ENCODE measurements at places on chromosomes 5 and 9.

GRCh38 chr5:98292496-98292895 is 481.0 kb upstream of the RGMB start:
- DNase-seq = no peak

DNA sequence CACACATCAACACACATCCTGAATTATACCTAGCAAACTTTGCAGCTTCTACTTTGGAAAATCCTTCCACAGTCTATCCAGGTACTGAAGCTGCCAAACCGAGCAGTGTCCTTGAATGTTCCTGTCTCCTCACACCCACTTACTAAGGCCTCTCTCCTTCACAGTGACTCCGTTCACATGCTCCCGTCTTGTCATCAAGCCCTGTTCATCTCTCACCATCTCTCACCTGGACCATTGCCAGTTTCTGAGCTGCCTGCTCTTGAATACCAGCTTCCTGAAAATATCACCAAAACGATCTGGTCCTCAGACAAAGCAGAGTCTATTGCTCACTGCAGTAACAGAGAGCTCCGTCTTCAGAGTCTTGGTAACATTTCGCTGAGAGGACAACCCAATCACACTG is 57.4 kb downstream of the GCNT1 start:
- DNase-seq = no peak

DNA sequence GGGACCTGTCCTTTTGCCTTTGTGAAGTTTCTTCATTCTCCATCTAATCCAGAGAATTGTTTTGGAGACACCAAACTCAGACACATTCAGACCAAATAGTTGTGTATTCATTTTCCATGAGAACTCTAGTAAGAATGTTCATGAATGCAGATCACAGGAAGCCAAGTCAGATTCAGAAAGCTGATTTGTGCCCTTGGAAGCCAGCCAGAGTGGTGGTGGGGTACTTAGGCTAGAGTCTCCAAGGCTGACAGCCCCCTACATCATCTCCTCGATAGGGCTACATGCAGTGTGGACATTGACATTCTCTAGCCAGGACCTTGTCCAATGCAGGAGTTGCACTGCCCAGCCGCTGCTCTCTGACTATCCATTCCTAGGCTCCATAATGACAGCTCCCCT is 137.6 kb downstream of the UGCG start:
- no peak for DNase-seq

- DNase-seq = no peak
These were observed 805.1 kb downstream of the NR2F1-AS1 start for GRCh38 chr5:92775711-92776615.

GRCh38 chr9:112332214-112332613 is 1.2 kb downstream of the PTBP3 start:
- DNase-seq = peak; percentile 10

DNA sequence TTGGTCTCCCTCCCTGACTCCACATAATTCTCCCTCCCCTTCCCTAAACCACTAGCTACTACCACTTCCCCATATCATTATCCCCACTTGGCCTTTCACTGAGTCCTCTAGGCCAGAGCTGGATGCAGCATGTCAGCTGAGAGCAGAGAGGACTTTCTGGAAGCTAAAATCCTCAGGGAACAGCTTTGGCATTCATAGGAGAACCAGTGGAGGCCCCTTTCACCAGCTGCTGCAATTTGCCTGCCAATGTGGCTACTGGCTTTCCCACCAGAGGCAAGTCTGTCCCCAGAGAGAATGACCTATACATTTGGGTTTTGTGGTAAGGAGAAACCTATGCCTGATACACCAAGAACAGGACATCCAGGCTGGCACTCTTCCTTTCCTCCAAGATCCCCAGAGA is 14.4 kb downstream of the FAM219A start:
- no peak for DNase-seq

DNA sequence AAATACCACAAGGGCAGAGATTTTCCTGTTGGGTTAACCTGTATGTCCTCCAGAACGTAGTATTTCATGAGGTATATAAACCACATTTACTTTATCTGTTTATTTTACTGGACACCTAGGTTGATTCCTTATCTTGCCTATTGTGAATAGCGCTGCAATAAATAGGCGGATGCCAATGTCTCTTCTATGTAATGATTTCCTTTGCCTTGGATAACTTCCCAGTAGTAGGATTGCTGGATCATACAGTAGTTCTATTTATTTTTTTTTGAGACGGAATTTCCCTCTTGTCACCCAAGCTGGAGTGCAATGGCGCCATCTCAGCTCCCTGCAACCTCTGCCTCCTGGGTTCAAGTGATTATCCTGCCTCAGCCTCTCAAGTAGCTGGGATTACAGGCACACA is 15.6 kb upstream of the TUT7 start:
- DNase-seq = no peak

DNA sequence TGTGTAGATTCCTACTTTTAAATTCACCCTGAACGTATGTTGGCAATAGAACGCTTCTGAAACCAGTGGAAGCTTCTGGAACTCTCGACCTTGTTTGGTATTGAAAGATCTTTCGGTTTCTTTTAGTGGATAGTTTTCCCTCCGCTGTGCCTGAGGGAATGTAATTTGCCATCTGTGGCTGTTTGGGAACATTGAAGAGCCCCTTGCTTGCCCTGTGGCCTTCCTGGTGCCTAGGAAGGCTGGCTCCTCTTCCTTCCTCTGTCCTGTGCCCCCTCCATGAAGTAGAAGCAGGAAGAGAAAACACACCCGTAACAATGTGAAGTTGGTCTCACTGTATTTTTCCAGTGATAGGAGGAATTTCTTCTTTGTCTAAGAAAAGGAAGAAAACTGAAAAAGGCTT is 274.3 kb downstream of the AOPEP start:
- no peak for DNase-seq

DNA sequence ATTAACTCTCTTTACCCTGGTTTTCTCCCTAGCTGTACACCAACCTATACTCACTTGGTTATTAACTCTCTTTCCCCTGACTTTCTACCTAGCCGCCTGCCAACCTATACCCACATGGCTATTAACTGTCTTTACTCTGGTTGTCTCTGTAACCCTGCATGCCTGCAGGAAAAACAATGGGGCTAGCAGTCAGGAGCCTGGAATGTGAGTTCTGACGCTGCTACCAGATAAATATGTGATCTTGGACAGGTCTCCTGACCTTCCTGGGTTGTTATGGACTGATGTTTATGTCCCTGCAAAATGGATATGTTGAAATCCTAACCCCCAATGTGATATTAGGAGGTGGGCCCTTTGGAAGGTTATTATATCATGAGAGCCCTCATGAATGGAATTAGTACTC is 119.2 kb downstream of the SMARCA2 start:
- DNase-seq = no peak

GRCh38 chr9:123067136-123067535 is 33.7 kb downstream of the GPR21 start:
- DNase-seq = no peak

DNA sequence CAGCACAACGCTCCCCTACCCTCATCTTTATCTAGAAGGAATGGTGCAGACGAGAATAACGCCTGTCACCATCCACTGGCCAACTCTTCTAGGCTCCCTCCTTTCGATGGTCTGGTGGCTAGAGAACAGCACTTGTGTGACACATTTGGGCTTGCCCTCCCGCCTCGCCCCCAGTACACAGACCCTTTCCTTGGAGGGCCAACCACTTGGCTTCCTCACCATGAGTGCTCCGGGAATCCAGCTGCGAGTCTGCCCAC is 1.4 kb downstream of the GNAQ start:
- no peak for DNase-seq

- no peak for DNase-seq
These were observed 56.7 kb upstream of the CARTPT start for GRCh38 chr5:71662381-71662780.

Measured in central memory CD4-positive, alpha-beta T cell (primary cell).